ENCODE measurements at places on chromosomes 1 and 21.

- no peak overlapping the region for H3K4me3 ChIP-seq
- H3K4me1 ChIP-seq = peaks cover 27% of the 10 kb centered on the region
- DNase-seq = no peak
- no peaks in the 10 kb centered on the region for H3K36me3 ChIP-seq
Observed at GRCh38 chr1:225612287-225612686, 40.6 kb downstream of the ENAH start.

DNA sequence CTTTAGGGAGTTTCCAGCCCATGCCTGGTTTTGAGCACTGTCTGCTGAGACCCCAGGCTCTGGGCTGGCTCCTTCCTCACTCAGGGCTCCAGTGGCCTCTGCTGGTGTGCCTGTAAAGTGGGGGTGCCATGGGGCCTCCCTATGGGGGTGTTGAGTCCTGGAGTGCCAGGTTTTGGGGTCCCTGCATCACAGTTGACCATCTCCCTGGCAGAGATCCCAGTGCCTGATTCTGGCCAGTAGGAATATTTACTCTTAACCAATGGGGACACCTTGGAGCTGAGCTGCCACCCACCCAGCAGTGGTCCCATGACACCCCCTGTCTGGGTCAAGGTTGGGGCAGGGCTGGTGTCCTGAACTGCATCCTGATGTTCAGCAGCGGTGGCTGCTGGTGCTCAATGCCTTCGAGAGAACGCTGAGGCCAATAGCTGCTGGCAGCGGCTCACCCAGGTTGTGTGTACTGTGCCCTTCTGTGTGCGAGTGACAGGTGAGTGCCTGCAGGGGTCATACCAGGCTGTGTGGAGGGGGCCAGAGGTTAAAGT lies 9.6 kb upstream of the ZNF669 start:
- H3K27ac ChIP-seq = no peak overlapping the region
- H3K4me3 ChIP-seq = no peak overlapping the region
- H3K36me3 ChIP-seq = no peaks in the 10 kb centered on the region
- H3K4me1 ChIP-seq = peaks cover 22% of the 10 kb centered on the region

GRCh38 chr1:247496581-247497285 lies 38.8 kb upstream of the OR2B11 start:
- no peak overlapping the region for H3K4me3 ChIP-seq
- H3K27ac ChIP-seq = no peak overlapping the region
- no peak for DNase-seq

DNA sequence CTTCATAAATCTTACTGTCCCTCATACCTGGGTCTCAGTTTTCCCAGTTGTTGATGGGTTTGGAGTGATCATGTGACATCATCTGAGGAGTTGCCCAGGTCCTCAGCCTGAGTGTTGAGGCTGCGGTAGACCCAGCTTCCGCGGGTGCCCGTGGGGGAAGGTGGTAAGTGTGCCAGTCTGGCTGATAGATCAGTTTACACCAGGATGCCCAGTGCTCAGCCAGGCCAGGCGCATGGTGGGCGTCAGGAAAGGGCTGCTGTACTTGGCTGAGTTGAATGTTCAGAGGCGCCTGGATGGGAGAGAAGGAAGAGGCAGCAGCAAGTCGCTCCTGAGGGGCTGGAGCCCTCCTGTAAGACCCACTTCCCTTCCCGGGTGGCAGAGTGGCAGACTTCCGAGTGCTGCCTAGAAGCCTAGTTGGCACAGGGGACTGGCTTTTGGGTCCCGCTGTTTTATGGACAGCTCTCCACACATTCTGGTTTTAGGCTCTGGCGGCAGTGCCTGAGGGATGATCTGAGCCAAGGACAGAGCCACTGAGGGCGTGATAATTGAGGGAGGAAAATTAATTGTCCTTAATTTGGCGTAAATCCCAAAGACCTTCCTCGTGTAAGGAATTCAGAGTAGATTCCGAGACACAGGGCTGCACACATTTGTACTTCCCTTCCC lies 35.8 kb downstream of the PTPRF start:
- peaks cover 22% of the 10 kb centered on the region for H3K36me3 ChIP-seq
- DNase-seq = no peak
- H3K4me1 ChIP-seq = peaks cover 52% of the 10 kb centered on the region
- H3K27me3 ChIP-seq = no peaks in the 10 kb centered on the region
- peak overlapping the region; percentile 47 for H3K4me3 ChIP-seq

- no peak overlapping the region for H3K27ac ChIP-seq
- no peak for DNase-seq
- H3K27me3 ChIP-seq = no peaks in the 10 kb centered on the region
- no peaks in the 10 kb centered on the region for H3K36me3 ChIP-seq
Observed at GRCh38 chr1:93675271-93675670, 6.4 kb downstream of the BCAR3 start.

- no peaks in the 10 kb centered on the region for H3K27me3 ChIP-seq
- no peak for DNase-seq
- H3K36me3 ChIP-seq = no peaks in the 10 kb centered on the region
- H3K4me1 ChIP-seq = peaks cover 29% of the 10 kb centered on the region
- H3K4me3 ChIP-seq = no peak overlapping the region
Observed at GRCh38 chr1:8059161-8059622, 33.1 kb upstream of the ERRFI1 start.

- DNase-seq = no peak
- H3K4me3 ChIP-seq = no peak overlapping the region
- H3K27ac ChIP-seq = no peak overlapping the region
- H3K27me3 ChIP-seq = no peaks in the 10 kb centered on the region
- H3K4me1 ChIP-seq = peaks cover 33% of the 10 kb centered on the region
Observed at GRCh38 chr1:93620841-93621210, 60.8 kb downstream of the BCAR3 start.

Data from suprapubic skin (tissue), 4 donors.